Activated CD8-positive, alpha-beta memory T cell treated with anti-CD3 and anti-CD28 coated beads, Interleukin-2, amount 10 ng/mL, durations not matched to agents 7 days and 5 days (primary cell): ENCODE measurements at places on chromosomes 2 and 18.
A peak's percentile ranks its signal among the peaks of the same experiment; 100 is the strongest.

- no peak for DNase-seq
These were observed 165.3 kb downstream of the TNS1 start for GRCh38 chr2:217837530-217837929.

DNA sequence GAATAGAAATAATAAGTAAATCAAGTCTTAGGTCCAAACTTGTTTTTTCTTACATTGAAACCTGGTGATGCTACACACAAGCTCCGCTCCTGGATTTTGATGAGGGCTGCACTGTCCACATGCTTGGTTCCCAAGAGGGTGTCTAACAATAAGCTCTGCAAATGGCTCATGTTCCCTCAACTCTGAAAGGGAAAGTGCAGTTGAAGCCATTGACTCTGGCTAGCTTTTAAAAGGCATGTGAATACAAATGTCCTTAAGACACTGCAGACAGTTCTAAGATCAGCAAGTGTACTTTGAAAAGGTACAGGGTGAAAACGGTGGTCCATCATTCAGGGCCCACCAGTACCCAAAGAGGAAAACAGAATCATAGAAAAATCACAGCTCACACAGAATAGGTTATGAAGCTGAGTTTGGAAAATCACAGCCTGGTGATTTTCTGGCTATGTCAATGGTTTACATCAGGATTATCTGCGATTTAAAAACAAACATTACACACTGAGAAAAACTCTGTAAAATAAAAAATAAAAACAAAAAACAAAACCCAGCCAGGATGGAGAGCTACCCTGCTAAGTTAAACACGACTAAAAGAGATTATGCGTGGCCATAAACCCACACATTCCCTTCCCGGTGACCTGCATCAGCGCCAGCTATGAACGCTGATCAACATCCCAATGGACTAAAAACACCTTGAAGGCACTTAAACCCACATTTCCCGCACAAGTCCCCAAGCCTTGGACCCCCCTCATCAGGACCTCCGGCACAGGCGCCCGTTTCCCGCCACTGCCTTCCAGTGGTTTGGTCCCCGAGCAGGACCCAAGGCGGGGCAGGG, 554 bp downstream of the PFN4 start:
- no peak for DNase-seq

DNA sequence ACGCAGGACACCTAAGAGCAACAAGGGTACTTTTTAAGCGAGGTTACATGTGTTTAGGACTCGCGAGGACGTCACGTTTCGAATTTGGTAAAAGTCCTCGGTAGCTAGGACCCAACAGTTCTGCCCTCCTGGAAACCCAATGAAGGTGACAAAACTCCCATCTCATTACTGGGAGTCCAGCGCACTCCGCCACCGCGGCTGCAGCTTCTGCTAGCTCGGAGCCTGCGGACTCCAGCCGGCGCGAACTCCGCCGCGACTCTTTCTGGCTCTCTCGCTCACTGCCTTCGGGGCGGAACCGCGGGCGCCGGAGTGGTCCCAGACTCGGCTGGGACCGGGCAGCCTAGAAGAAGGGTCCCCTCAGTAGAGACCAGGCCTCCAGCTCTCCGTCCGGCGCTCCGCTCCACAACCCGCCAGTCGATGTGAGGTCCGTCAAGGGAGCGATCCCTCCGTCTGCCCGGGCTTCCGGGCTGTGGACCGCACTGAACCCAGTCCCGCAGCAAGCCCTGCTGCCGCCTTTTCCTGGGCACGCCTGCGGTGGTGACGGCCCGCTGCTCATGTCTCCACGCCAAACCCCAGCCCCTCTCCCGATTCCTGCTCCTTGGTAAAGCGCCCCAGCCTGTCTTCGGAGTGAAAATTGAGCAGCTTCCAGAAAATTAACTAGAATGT, 3.0 kb upstream of the OSR1 start:
- peak; percentile 47 for DNase-seq

- no peak for DNase-seq
These were observed 63.7 kb downstream of the TWIST2 start for GRCh38 chr2:238911376-238912227.

- DNase-seq, result no peak
These were observed 283.6 kb downstream of the RBM43 start for GRCh38 chr2:150978053-150978452.
